ENCODE measurements at places on chromosomes 4 and X.

DNA sequence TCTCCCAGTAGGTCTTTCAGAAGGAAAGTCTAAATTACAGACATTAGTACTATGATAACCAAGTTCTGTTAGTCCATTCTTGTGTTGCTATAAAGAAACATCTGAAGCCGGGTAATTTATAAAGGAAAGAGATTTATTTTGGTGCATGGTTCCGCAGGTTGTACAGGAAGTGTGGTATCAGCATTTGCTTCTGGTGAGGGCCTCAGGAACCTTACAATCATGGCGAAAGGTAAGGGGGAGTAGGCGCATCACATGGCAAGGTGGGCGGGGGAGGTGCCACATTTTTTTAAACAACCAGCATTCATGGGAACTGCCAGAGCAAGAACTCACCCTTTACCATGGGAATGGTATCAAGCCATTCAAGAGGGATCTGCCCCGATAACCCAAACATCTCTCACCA, 26.2 kb upstream of the USP46 start:
- DNase-seq: no peak

- no peak for DNase-seq
Observed at GRCh38 chr4:104418286-104418685, 76.4 kb downstream of the CXXC4 start.

GRCh38 chrX:9846631-9847030, 60.4 kb downstream of the SHROOM2 start:
- no peak for DNase-seq

GRCh38 chr4:128855621-128856020, 46.1 kb downstream of the JADE1 start:
- no peak for DNase-seq

DNA sequence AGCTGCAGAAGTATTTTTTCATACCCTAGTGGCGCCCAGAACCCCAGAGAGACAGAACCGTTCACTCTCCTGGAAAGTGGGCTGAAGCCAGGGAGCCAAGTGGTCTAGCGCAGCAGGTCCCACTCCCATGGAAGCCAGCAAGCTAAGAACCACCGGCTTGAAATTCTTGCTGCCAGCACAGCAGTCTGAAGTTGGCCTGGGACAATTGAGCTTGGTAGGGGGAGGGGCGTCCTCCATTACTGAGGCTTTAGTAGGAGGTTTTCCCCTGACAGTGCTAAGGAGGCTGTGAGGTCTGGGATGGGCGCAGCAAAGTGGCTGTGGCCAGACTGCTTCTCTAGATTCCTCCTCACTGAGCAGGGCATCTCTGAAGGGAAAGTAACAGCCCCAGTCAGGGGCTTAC, 84.5 kb upstream of the ATXN3L start:
- no peak for DNase-seq

GRCh38 chr4:144647095-144647561, 1.2 kb downstream of the HHIP start:
- no peak for DNase-seq

GRCh38 chr4:149825336-149825735, 9.7 kb upstream of the IQCM start:
- DNase-seq: no peak

DNA sequence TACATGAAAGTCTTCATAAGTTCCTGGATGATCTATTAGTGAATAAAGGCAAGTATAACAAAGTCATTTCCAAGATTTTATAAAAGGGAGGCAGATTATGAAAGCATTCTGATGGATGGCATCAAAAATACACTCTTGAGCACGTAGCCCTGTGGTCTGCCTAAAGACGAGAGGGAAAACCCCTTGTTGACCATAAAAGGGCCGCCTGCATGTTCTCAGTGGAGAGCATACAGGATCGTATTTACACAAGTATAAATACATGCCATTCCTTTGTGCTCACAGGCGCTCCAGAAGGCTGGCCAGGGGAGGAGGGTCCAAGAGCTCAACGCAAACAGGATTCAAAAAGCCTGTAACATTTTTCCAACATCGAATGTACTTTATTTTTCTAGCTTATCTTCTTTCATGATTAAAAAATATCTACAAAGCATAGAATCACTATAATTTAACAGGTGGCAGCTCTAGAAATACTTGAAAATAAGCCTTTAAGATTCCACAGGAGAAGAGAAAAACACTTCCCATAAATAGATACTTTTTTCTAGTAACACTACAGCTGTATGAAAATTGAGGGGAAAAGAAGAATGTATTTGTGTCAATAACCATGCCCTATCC, 29.6 kb downstream of the PDGFC start:
- no peak for DNase-seq

- no peak for DNase-seq
Observed at GRCh38 chr4:4428966-4429875, 42.3 kb downstream of the NSG1 start.

GRCh38 chr4:8741513-8742226, 130.0 kb downstream of the HMX1 start:
- no peak for DNase-seq

DNA sequence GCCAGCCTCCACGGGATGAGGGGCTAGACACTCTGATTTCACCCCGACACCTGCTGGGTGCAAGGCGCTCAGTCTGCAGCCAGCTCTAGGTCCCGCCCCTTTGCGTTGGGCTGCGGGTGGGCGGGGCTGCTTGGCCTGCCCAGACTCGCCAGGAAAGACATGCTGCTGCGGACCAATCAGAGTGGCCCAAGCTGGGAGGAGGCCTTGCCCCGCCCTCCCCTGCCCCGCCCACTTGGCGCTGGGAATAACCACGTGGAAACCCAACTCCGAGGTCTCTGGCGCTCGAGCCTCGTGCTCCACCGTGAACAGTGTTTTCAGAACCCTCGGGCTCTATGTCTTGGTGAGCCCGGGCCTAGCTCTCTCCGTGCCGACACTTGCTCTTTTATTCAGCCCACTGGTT, 5.3 kb upstream of the VMA21 start:
- DNase-seq: no peak

GRCh38 chr4:110484029-110484428, 8.1 kb downstream of the ENPEP start:
- peak; percentile 82 for DNase-seq

GRCh38 chr4:16860516-16860915, 37.9 kb downstream of the LDB2 start:
- DNase-seq: no peak

GRCh38 chr4:8639777-8640720, 47.5 kb downstream of the CPZ start:
- DNase-seq: no peak

GRCh38 chr4:140031061-140031460, 122.9 kb downstream of the MAML3 start:
- no peak for DNase-seq

DNA sequence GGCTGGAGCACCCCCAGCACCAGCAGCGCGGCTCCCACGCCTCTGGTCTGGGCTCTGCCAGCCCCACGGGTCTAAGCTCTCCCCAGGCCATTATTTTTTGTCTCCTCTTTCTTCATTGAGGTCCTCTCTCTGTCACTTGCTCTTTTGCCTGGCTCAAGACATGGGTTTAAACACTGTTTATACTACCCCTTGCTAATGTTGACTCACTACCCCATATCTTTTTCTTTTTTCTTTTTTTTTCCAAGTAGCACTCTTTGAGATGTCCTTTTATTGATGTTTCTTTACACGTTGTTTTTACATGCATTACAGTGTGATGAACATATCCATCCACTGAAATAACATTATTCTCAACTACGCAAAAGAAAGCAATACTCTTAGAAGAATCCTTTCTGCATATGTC, 1.7 kb upstream of the ERVMER34-1 start:
- DNase-seq: no peak

DNA sequence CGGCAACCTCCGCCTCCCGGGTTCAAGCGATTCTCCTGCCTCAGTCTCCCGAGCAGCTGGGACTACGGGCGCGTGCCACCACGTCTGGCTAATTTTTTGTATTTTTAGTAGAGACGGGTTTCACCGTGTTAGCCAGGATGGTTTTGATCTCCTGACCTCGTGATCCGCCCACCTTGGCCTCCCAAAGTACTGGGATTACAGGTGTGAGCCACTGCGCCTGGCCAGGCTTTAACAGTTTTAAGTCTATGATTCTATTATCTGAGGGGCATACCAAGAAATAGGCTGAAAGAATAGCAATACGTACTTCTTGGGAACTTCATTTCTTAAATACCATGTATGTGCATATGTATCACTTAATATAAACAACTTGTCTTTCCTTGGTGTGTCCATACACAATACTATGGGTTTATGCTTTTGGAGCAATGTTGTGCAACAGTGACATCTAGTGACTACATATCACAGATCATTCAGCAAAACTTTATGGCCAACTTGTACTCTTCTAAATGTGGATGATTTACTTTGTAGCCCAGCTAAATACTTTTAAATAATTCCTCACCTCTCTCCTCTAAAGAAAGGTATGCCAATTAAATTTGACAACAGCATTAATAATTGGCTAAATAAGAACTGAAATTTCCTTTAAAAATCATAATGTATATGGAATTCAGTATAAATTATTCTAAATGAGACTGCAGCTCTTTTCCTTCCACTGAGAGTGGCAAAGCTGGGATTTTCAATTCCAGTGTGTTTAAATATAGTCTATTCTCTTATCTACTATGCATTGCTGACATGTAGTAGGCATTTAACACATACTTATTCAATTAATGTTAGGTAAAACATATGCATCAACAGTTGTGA, 10.4 kb downstream of the SLC9B1 start:
- DNase-seq: peak; percentile 45

- no peak for DNase-seq
Observed at GRCh38 chr4:109303140-109303496, 660 bp upstream of the COL25A1 start.

DNA sequence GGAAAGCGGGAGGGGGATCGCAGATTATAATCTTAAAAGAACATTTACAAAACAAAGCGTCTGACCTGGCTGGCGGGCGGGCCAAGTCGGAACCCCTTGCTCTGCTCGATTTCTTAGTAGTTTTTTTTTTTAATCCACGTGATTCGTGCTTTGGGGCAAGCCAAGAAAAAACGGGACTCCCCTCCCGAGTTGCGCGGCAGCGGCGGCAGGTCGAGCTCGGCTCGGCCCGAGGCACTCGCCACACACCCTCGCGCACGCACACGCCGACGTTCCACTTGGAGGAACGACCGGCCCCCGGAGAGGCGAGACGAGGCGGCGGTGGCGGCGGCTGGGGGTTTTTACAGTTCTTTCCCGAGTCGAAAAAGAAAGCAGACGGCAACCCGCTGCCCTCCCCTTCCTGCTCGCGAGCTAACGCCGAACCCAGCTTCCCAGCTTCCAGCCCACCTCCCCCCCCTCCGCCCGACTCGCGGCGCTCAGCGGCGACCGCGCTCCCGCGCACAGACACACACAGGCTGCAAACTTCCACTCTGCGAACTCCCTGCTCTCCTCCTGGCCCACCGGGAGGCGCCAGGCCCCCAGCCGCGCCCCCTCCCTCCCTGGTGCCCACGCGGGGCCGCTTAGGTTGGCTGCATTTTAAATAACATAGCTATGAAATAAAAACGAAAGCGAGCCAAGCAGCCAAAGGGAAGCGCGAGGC, 1.2 kb downstream of the BCOR start:
- DNase-seq: no peak

GRCh38 chr4:39539089-39539611, 11.9 kb upstream of the UGDH start:
- DNase-seq: no peak

GRCh38 chr4:150546286-150546685, 35.7 kb upstream of the MAB21L2 start:
- DNase-seq: no peak

DNA sequence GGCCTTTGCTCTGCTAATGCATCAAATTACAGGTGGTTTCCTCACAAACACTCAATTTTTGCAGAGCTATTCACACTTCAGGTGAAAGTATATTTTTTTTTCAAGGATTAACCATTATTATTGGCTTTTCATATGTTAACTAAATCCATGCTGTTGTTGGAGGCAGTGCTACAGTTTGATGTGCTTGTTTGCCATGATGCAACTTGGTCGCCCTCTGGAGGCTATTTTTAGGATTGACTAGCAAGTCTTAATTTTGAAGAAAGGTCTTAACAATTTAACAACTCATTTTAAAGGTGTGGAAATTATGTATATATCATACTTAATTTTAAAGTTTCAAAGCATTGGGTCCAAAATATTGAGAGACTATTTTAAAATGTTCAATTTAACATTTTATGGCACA, 168.8 kb upstream of the FAM47A start:
- DNase-seq: peak; percentile 8

- no peak for DNase-seq
Observed at GRCh38 chrX:274904-275475, 6.2 kb upstream of the PLCXD1 start.

- no peak for DNase-seq
Observed at GRCh38 chr4:142850478-142850877, 4.4 kb upstream of the INPP4B start.

- DNase-seq: no peak
Observed at GRCh38 chrX:120732879-120733278, 103.0 kb upstream of the C1GALT1C1 start.

Data from MV-4-11 (cell line).